Stimulated activated CD8-positive, alpha-beta memory T cell treated with anti-CD3 and anti-CD28 coated beads, Interleukin-4, amount 100 ng/mL, for 4 hours (primary cell): ENCODE measurements at places on chromosomes 1 and 21.
A peak's percentile ranks its signal among the peaks of the same experiment; 100 is the strongest.

- no peak for DNase-seq
Observed at GRCh38 chr1:9106286-9106685, 22.6 kb downstream of the GPR157 start.

GRCh38 chr21:41769111-41769510 is 2.3 kb upstream of the RIPK4 start:
- DNase-seq: no peak

DNA sequence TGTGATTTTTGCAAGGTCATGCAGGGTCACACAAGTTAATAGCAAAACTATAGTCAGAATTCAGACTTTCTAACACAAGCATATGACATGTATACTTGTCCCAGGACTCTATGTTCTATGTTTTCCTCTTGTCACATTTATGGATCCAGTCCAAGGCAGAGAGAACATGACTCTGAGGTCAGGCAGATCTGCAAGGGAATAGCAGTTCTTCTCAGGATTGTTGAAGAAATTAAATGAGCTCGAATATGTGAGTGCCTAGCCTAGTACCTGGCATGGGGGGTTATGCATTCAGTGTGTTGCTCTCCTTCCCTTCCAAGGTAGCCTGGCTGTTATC is 9.5 kb upstream of the RPTN start:
- no peak for DNase-seq

DNA sequence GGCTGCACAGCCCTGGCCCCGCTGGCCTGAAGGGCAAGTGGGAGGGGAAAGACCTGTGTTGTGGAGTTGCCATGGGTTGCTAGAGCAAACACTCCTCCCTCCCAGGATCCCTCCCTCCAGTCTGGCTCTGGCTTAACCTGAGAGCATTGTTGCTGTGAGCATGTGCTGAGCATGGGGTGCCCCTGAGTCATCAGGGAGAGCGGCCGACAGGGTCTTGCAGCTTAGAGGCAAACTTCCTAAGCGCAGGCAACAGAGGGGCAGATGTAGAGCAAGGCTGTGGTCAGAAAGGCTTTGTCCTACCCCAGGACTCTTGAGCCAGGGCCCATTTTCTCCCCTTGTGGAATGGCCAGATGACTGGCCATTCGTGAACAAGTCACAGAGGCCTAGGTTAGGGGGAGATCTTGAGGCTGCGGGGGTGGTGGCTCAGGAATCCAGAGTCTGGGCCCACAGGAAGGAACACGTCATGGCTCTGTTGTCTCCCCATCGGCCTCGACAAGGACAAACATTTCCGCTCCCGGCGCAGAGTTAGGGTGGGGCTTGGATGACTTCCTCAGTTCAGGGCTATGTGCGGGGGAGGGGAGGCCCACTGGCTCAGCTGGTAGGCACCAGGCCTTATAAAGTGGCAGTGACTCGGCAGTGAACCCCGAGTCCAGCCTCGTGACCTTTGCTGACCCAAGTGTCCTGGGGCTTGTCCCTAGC is 362 bp upstream of the DYNLT4 start:
- peak; percentile 73 for DNase-seq

- peak; percentile 68 for DNase-seq
Observed at GRCh38 chr1:37486680-37487618, 12.6 kb downstream of the ZC3H12A start.
